CD4-positive, alpha-beta T cell treated with Interferon gamma for 1 hour (primary cell): ENCODE measurements at places on chromosomes 12 and 14.
A peak's percentile ranks its signal among the peaks of the same experiment; 100 is the strongest.

DNA sequence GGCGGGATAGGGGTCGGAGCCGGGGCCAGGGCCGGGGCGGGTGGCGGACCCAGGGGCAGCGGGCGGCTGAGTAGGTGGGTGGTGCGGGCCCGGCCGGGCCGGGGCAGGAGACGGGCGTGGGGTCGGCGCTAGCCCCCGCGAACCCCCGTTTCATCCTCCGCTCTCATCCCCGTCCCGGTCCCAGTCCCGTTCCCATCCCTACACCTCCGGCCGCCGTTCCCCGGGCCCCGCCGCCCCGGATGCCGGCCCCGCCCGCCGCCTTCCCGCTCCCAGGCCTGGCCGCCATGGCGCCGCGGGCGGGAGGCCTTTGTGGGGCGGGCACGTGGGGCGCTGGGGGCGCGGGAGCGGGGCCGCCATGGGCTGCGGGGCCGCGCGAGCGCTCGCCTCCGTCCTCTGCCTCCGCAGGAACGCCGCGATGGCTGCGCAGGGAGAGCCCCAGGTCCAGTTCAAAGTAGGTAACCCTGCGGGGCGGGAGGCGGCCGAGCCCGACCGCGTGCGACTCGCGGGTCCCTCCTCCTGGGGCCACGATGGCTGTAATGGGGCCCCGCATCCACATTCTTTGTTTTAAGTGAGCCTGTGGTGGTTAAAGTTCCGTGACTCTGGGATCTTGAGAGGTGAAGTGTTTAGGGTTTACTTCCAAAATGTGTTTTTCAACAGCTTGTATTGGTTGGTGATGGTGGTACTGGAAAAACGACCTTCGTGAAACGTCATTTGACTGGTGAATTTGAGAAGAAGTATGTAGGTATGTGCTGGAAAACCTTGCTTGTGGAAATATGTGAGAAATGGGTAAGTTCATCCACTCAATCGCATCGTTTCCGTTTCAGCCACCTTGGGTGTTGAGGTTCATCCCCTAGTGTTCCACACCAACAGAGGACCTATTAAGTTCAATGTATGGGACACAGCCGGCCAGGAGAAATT is 572 bp downstream of the RAN start:
- DNase-seq, result peak; percentile 34

DNA sequence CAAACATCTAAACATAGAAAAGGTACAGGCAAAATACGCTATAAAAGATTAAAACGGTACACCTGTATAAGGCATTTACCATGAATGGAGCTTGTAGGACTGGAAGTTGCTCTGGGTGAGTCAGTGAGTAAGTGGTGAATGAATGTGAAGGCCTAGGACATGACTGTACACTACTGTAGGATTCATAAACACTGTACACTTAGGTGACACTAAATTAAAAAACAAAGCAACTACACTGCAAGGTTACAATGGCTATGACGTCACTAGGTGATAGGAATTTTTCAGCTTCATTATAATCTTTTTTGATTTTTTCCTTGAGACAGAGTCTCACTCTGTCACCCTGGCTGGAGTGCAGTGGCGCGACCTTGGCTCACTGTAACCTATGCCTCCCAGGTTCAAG is 269.2 kb downstream of the KSR2 start:
- no peak for DNase-seq

GRCh38 chr12:120265473-120266179 is at the start of gene PXN:
Gene PXN (minus strand): TSS chr12:120265730. CDS start chr12:120265629, 101 bp downstream.
- peak; percentile 85 for DNase-seq

- no peak for DNase-seq
Measured at GRCh38 chr12:12958886-12959285, 6.9 kb upstream of the GPRC5D start.

DNA sequence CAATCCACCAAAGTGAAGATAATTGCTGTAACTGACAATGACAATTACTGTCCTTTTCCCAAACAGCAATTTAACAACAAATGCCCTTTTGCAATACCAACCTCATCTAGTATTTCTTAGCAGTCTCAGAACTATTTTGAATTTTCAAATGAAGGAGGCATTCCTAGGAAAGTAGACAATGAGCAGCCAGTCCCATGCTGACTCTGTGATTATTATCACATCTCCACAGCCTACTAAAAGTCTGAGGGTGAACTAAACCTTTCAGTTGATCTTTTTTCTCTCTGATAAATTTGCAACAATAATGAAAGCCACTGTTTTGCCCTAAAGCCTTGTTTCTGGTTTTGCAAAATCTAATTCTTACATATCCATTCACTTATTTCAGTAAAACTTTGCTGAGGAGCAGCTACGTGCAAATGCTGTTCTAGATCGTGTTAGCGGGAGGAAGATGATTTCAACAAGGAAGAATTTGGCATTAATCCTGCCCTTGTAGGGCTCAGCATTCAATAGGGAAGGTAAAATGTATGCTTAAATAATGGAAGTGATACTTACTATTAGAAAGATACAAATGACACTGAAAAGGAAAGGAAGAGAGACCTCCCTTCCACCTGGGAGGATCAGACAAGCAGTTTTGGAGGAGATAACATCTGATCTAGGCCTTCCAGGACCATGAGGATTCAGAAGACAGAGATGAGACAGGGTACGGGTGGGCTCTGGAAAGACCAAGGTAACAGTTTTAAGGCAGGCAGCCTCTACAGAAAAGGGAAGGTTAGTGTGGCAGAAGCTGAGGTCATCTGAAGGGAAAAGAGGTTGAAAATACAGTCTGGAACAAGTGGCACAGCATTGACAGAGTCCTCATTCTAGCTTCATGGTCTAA is 47.4 kb downstream of the SLC38A1 start:
- no peak for DNase-seq

- peak; percentile 91 for DNase-seq
Measured at GRCh38 chr14:31420319-31421111, at the start of gene HEATR5A. Gene HEATR5A (minus strand): TSS chr14:31420550. CDS start chr14:31402975, 17,575 bp downstream.

DNA sequence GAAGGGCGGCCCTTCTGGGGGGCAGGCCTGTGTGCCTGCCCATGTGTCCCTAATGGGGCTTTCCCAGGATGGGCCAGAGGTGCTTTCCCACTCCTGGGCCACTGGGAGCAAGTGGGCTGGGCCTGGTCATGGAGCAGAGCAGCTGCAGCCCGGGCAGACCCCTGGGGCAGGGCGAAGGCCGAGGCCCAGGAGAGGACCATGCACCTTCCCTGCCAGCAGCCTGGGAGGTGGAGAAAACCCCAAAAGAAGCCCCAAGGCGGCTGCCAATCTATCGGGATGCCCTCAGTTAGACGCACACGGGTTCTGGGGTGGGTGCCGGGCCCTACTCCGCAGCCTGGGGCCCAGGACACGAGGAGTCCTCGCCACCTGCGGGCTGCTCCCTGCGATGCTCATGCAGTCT is 16.1 kb upstream of the CRIP2 start:
- DNase-seq, result no peak

GRCh38 chr14:102314242-102315011 is 5.1 kb upstream of the ZNF839 start:
- DNase-seq, result peak; percentile 78

DNA sequence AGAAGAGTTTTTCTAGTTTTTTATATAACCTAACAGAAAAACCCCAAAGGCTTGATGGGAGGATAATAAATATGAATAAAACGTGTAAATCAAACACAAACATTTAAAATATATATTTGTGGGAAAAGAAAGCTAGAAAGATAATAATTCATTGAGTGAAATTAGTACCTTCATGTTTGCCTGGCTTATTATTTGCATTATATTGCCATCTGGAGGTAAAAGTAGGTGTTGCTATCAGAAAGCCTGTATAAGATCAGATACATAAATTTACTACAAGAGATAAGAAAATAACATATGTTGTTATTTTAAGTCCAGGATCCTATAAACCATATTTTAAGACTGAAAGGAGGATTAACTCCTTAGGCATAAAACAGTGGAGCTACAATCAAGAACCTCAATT is 77.7 kb downstream of the NTS start:
- DNase-seq, result no peak

DNA sequence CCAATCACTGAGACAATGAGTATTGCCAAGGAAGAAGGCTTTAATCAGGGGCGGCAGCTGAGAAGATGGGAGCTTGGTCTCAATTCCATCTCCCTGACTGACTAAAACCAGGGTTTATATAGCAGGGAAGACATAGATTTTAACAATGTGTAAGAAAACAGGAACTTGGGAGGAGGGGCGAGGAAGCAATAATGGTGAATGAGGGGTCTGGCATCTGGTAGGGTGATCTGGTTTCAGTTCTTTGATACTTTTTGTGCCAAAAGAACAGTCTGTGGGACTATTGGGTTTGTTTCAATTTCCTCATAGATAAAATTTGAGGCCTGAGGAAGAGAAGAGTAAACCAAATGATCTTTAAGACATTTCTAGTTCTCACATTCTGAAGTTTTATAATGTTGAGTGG is 49.2 kb downstream of the FUT8 start:
- DNase-seq, result no peak

DNA sequence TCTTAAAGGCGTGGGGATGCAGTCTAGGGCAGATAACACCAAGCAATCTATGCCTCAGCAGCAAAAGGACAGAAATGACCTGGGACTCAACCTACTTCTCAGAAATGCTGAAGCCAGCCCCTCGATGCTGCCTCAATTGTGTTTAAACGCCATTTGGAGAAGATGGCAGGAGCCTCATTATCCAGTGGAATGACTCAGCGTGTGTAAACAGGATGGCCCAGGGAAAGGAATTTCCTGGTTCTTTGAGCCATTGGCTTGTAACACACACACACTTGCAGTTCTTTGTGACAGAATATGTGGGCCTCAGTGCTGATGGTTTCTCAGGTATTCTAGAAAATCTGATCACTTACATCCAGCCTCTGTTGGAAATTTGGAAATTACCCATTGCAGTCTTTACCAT is 154.3 kb downstream of the NTF3 start:
- no peak for DNase-seq

DNA sequence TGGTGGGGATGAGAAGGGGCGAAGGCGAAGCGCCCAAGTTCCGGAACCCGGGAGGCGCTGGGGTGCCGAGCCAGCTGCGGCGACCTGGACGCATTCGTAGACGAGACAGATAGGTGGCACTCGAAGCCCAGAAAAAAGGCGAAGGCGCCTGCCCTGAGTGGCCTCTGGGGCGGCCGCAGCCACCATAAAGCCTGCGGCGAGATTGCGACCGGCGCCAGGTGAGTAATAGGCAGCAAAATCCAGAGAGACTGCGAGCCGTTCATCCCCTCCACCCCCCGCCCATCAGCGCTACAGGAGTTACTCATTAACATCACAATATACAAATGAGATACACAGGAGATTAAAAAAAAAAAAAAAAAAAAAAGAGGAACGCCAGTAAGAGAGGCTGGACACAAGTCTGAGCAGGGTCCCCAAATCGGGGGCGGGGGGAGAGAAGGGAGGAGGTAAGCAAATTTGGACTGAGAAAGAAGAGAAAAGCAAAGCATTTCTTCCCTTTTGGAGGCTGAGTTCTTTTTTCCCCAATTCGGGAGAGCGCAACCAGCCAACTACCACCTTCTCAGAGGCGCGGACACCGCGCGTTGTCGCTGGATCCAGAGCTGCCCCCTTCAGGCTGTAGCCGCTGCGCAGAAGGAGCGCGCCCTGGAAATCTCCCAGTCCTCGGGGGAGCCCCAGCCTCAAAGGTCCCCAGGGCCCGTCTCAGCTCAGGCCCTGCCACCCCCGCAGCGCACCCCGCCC is 15.7 kb downstream of the TBX3 start:
- no peak for DNase-seq

DNA sequence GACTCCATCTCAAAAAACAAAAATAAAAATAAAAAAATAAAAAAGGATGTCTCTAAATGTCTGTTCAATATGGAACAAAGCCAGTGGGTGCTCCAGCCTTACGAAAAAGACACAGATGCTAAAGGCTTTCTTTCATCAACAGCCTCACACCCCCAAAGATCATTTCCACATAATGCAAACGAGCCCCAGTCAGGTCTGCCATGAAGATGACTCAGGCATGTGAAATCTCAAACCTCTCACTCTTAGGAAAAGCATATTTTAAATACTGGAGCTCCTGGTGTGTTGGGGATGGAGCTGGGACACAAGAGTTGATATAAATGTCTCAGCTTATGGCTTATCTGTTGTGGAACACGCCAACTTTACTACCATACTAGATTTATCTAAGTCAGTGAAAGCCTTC is 49.9 kb upstream of the PLXNC1 start:
- no peak for DNase-seq

GRCh38 chr12:3998968-3999792 is 126.0 kb upstream of the PARP11 start:
- peak; percentile 6 for DNase-seq

DNA sequence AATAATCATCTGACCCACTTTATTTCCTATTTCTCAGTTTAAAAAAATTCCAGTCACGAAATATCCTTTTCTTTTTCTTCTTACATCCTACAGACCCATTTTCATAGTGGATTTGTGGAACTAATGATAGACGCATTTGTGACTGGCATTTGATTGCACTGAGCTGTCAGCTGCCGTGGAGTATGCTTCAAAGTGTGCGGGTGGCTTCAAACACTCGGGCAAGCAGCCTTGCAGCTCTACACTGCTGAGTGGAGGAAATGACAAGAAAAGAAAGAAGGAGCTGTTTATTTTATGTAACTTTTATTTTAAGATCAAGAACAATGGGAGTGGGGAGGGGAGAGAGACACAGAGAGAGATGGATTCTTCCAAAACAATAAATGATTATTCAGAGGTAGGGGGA is 112.8 kb upstream of the NAP1L1 start:
- DNase-seq, result no peak

DNA sequence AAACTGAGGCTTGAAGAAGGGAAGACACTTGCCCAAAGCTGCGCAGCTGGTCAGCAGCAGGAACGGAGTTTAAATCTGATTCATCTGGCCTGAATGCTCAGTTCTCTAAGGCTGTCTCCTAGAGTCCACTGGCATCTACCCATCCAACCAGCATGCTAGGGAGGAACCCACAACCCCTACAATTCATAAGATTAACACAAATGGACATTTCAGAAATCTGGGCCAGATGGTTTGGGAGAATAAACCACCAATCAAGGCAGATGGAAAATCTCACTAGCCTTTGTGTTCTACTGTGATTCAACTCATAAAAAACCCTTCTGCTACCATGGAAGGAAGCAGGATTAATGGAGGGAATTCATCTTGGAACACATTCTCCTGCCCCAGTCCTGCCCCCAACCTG is 67.8 kb downstream of the WSCD2 start:
- DNase-seq, result no peak

GRCh38 chr14:102690509-102691286 is 86.6 kb upstream of the TRAF3 start:
- no peak for DNase-seq

GRCh38 chr14:95348395-95349080 is 28.8 kb upstream of the CLMN start:
- no peak for DNase-seq

- DNase-seq, result no peak
Measured at GRCh38 chr12:64582862-64583261, 27.4 kb upstream of the RASSF3 start.

DNA sequence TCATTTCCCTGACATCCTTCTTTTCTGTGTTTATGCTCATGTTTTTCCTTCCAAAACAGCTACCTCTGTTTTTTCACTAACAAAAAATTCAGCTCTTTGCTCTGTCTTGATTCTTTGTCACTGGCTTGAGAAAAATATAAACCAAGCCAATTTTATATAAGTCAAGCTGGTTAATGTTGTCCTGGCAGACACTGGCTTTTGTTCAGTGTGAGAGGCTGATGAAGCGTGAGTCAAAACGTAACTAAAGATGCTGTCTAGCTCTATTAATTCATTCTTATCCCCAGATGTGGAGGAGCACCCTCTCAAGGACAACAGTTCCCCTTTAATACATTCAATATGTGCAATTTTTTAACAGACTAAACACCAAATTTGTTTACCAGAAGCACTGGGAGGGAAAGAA is 15.8 kb downstream of the TSPAN8 start:
- no peak for DNase-seq
